K562 (cell line): ENCODE measurements at places on chromosomes 6 and 20.
A peak's percentile ranks its signal among the peaks of the same experiment; 100 is the strongest.

- no peaks in the 10 kb centered on the region for H3K27me3 ChIP-seq
- no peak overlapping the region for H3K4me3 ChIP-seq
- peaks cover 35% of the 10 kb centered on the region for H3K4me1 ChIP-seq
- DNase-seq, result peak; percentile 70
These were observed 42.3 kb downstream of the SLC22A23 start for GRCh38 chr6:3414327-3415081.

DNA sequence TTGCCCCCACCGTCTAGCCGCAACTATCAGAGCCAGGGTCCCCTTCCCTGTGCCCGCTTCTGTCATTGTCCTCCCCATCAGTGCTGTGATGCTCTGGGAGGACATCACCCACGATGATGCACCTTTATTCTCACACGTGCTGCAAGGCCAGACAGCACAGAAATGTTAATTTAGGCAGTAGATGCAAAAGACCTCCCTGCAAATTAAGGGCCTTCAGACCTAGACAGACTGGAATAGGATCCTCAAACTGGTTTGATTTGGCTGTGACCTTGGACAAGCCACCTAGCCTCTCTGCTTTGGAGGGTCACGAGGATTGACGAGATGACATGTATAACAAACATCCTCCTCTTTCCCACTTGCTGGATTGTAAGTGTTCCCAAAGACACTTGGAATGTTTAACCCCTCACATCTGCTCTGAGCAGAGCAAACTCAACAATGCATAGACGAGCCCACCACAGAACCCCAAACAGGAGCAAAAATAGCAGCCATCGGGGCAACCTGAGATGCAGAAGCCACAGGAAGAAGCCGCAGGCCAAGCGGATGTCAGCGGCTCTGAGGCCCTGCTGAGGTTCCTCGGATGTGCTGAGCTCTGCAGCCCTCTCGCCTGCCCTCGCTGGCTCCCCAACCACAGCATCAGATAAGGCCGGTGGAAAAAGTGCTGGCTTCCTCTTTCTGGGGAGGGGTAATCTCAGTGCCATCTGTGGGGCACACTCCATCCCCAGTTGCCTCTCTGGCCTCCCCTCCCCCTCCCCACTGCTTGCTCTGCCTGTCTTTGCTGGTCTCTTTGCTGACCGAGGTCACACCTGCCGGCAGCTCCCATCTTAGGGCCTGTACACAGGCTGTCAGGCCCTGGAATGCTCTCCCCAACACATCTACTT is 35.3 kb downstream of the TOX2 start:
- no peak overlapping the region for H3K27ac ChIP-seq
- H3K27me3 ChIP-seq, result peaks cover 11% of the 10 kb centered on the region; the same call in 2 of the 3 replicates
- peaks cover 7% of the 10 kb centered on the region; the same call in 2 of the 3 replicates for H3K4me1 ChIP-seq
- no peak overlapping the region for H3K4me3 ChIP-seq

DNA sequence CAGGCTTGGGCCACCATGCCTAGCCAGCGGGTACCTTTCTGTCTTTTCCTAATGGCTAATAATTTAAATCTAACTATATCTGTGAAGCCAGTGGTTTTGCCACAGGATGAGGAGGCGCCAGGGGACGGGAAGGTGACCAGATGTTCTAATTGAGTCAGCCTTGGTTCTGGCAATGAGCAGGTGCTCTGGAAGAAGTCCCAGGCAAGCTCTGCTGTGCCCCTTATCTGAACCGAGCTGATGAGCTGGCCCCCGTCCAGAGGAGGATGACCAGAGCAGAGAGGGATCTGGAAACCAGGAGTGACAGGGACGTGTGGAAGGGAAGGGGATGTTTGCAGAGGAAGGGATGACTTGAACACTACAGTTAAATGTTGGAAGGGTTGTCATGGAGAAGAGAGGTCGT is 46.7 kb downstream of the SLC35D3 start:
- peaks cover 5% of the 10 kb centered on the region; the same call in 2 of the 3 replicates for H3K27me3 ChIP-seq
- H3K27ac ChIP-seq, result no peak overlapping the region
- H3K36me3 ChIP-seq, result no peaks in the 10 kb centered on the region
- DNase-seq, result peak; percentile 21

- no peak for DNase-seq
- H3K4me3 ChIP-seq, result no peak overlapping the region
- no peaks in the 10 kb centered on the region for H3K4me1 ChIP-seq
- H3K36me3 ChIP-seq, result no peaks in the 10 kb centered on the region
- no peak overlapping the region for H3K27ac ChIP-seq
- no peaks in the 10 kb centered on the region for H3K27me3 ChIP-seq
These were observed 758.3 kb downstream of the HDGFL1 start for GRCh38 chr6:23327621-23328020.

- H3K4me1 ChIP-seq, result no peaks in the 10 kb centered on the region; the same call in 1 of the 2 replicates
- H3K27me3 ChIP-seq, result peaks cover 7% of the 10 kb centered on the region
- H3K36me3 ChIP-seq, result no peaks in the 10 kb centered on the region
- no peak overlapping the region for H3K4me3 ChIP-seq
- no peak for DNase-seq
- no peak overlapping the region for H3K27ac ChIP-seq
These were observed 31.9 kb upstream of the FUCA2 start for GRCh38 chr6:143543435-143543834.

DNA sequence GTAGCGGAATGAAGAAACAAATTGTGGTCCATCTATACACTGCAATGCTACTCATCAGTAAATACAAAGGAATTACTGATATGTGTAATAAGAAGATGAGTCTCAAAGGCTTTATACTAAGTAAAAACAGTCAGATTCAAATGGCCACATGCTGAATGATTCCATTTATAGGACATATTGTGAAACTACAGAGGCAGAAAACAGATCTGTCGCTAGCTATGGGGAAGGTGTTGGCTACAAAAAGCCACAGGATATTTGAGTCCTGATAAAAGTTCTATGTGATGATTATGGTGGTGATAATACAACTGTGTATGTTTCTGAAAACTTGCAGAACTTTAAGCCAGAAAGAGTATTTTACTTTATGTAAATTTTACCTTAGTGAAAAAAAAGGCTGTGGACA is 313.2 kb downstream of the HDGFL1 start:
- no peaks in the 10 kb centered on the region for H3K4me1 ChIP-seq
- no peaks in the 10 kb centered on the region for H3K27me3 ChIP-seq
- H3K27ac ChIP-seq, result no peak overlapping the region
- no peak overlapping the region for H3K4me3 ChIP-seq

GRCh38 chr6:40922281-40922680 is 116.7 kb downstream of the UNC5CL start:
- no peak overlapping the region for H3K4me3 ChIP-seq
- DNase-seq, result no peak
- H3K27ac ChIP-seq, result no peak overlapping the region
- no peaks in the 10 kb centered on the region for H3K36me3 ChIP-seq
- H3K4me1 ChIP-seq, result no peaks in the 10 kb centered on the region

DNA sequence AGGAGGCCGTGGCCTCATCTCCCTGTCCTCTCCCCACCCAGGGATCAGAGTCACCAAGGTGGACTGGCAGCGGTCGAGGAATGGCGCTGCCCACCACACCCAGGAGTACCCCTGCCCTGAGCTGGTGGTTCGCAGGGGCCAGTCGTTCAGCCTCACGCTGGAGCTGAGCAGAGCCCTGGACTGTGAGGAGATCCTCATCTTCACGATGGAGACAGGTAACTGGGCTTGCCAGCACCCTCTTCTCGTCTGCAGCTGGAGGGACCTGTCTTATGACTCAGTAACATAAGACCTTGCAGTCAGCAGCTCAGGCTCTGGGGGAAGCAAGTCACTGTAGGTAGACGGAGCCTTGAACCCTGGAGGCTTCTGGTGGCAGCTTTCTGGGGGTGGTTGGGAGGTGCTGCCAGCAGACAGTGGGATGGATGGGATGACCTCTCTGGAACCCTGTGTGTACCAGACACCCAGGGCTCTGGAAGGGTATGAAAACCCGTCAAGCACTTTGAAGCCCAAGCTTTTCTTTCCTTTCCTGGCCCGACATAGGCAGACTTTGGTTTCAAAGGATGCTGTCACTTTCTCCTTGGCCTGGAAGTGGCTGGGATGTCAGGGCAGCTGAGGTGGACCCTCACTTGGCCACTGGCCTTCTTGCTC is 13.8 kb downstream of the TGM6 start:
- no peaks in the 10 kb centered on the region for H3K4me1 ChIP-seq
- no peaks in the 10 kb centered on the region for H3K36me3 ChIP-seq
- no peak overlapping the region for H3K27ac ChIP-seq
- no peak overlapping the region for H3K4me3 ChIP-seq

DNA sequence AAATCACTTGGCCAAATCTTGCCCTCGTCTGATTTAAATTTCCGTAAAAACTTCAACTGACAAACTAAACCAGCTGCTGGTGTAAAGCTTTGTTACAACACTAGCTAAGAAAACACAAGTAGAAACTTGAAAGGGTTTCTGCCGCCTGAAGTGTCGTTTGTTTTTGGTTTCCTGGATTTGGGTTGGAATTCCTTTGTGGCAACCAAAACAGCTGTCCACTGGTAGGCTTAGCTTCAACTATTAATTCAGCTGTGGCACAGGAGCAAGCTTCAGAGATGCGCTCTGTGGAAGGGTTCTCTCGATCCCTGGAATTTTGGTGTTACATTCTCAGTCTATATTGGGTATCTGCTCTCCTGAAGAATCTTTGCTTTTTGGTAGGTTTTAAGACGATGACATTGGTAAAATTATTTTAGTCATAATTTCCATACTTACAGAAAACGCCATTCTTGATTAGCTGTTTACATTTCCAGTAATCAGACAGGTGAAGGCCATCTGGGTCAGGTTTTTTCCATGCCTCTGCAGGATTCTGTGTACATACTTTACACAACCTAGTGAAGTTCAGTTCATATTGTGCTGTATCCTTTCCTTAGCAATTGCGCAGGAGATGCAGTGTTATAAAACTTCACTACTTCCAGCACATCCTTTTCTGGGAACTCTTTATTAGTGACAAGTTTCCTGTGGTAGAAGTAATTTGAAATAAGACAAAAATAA is 29.9 kb upstream of the SAMD3 start:
- DNase-seq, result no peak
- no peak overlapping the region for H3K4me3 ChIP-seq
- H3K27me3 ChIP-seq, result no peaks in the 10 kb centered on the region
- H3K27ac ChIP-seq, result no peak overlapping the region
- H3K36me3 ChIP-seq, result no peaks in the 10 kb centered on the region
